NCI-H345 (cell line): ENCODE measurements at places on chromosomes 1 and 21.

GRCh38 chr1:25068316-25068715, 138.2 kb upstream of the RUNX3 start:
- no peak for DNase-seq

DNA sequence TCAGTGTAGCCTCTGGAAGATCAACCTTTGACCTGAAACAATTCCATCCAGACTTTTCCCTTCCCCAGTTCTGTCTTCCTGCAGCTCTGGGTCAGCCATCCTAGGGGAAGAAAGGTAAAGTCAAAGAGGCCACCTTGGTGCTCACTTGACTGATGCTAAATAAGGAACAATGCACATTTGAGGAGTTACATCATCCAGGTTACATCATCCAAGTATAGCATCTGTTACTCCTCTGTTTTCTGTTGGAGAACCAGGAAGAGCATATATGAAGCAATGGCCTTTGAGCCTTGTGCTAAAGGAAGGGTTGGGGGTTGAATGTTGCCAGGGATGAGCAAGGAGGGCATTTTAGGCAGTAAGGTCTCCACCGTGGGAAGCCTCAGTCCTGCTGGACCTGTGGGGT, 3.1 kb upstream of the DSCAM start:
- no peak for DNase-seq

GRCh38 chr1:61081144-61081685, 1.1 kb upstream of the NFIA start:
- DNase-seq = peak; percentile 37

DNA sequence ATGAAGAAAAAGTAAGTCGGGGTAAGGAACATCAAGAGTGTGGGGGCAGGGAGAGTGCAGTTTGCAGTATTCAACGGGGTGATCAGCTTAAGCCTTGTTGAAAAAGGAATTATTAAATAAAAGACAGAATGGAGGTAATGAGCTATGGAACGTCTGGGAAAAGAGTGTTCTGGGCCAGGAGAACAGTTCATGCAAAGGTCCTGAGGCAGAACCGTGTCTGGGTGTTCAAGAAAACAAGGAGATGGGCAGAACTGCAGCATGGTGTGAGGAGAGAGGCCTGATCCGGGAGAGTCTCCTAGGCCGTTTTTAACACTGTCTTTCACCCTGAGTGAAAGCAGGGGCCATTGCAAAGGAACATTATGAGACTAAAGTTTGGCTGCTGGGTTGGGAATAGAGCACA, 20.2 kb downstream of the OVGP1 start:
- DNase-seq = no peak

- no peak for DNase-seq
Measured at GRCh38 chr1:29222686-29223085, 8.0 kb downstream of the MECR start.

DNA sequence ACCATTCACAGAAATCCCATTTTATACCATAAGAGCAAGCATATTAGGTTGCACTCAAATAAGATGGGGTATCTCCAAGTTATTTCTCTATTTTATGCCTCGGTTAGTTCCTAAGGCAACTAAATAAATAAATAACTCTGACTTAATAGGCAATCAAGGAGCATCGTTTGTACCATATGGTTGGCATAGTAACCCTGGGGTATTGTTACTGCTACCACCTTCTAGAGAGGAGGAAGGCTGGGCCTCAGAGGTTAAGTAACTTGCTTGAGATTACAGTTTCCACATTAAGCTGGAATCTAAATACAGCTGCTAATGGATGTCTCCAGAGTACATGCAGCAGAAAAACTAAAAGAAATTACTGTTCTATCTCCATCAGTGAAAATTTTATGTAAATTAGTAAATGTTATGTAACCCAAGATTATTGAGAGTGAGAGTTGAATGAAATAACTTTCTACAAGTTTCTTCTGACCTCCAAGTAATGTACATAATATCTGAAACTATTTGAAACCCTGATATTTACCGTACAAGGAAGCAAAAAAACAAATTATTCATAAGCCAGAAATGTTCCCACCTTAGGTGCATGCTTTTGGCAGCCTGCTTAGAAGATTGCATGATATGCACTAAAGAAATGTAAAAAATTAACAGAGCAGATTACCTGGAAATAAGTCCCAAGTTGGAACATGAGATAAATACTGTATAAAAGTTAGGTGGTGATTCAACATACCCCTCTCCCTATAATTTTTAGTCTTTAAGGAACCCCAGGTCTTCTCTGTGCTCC, 127.0 kb downstream of the CRB1 start:
- no peak for DNase-seq

GRCh38 chr1:180229483-180230415, at the start of gene LHX4:
LHX4 (plus strand) TSS chr1:180230264; CDS start chr1:180230530, 266 bp downstream.
- DNase-seq = peak; percentile 53

DNA sequence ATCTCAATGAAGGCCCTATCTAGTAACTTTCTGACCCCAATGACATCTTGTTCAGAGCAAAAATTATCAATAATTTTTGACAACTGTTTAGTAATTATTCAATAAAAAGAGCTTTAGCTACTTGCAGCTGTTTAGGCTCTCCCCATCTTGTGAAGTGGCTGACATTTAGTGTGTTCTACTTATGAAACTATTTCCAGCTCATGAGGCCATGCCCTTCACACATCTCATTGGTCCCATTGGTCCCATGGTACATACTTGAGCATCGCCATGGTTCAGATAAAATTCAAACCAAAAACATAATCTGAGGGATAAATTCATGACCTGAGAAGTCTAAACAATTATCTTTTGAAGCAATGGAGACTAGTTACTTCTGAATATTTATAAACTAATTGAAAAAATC, 24.2 kb downstream of the SPRTN start:
- no peak for DNase-seq

DNA sequence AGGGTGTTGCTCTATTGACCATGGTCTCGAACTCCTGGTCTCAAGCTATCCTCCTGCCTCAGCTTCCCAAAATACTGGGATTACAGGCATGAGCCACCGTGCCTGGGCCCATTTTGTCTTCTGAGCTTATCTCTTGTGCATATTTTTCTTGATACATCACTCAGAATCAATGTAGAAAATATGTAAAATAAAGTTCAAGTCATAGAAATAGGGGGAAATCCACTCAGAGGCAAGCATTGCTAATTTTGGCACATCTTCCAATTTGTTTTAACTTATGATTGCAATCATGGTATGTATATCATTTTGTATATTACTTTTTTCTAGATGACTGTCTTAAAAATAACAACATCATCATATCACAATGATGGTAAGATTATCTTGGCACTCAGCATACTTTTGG, 21.6 kb downstream of the RIT1 start:
- no peak for DNase-seq

DNA sequence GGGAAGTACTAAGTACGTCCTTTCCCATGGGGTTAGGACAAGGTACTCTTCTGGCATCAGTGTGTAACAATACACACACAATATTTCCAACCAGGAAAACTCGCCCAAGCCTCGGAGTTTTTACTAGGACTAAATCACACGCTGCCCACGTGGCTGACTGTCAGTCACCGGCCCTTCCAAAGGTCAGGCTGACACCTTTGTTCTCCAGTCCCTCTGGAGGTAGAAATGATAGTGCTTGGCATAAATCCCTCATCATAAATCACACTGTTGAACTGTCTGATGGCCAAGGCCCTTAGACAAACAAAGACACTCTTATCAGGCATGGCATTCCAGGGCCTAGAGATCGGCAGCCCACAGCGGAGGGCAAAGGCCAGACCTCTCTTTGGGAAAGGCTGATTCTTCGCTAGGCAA, 16.9 kb upstream of the SLAMF9 start:
- no peak for DNase-seq

- no peak for DNase-seq
Measured at GRCh38 chr21:41845310-41846032, 33.7 kb downstream of the PRDM15 start.

- no peak for DNase-seq
Measured at GRCh38 chr21:41571938-41572510, 64.1 kb upstream of the TMPRSS2 start.

- DNase-seq = no peak
Measured at GRCh38 chr21:28310171-28310685, 682.4 kb downstream of the LTN1 start.

- no peak for DNase-seq
Measured at GRCh38 chr1:159266832-159267231, 35.3 kb upstream of the FCER1A start.

- DNase-seq = no peak
Measured at GRCh38 chr1:245829194-245829593, 674.4 kb downstream of the KIF26B start.

DNA sequence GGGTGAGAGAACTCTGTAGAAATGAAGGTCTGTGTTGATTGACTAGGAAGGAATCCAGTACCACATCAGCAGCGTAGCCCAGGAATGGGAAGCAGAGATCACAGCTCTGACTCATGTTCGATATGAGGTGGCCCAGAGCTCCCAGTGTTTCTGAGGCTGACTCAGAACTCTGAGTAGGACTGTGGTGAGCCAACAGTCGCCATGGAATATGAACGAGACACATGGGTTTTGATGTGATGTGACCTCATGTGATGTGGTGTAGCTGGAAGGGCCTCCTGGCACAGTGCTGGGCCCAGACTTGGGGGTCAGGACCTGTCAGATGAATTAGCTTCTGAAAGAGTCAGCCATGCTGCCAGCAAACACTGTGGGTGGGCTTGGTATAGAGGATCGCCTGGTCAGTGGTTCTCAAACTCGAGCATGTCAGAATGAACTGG, 237.0 kb downstream of the MRPL39 start:
- no peak for DNase-seq

GRCh38 chr21:37450445-37450941, 83.9 kb downstream of the DYRK1A start:
- DNase-seq = no peak

DNA sequence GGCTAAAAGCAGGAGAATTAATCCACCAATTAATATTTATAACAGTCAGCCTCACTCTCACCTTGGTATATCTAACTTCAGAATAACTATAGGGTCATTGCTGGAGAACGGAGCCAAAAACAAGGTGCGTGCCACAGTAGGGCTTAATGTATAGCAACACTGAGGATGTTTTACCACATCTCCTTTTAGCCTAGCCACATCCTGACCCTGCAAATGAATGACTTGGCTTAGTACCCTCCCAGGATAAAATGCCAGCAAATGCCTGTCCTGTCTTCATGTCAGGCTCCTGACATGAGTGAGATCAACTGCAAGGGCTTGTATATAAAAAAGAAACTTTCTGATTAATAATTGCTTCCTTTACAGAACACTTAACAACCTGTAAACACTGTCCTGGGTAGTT, 2.7 kb upstream of the CDC42BPA start:
- no peak for DNase-seq

- DNase-seq = no peak
Measured at GRCh38 chr1:156262461-156263287, 14.8 kb upstream of the PAQR6 start.

- peak; percentile 57 for DNase-seq
Measured at GRCh38 chr1:176996456-176997090, 167.9 kb downstream of the ASTN1 start.

DNA sequence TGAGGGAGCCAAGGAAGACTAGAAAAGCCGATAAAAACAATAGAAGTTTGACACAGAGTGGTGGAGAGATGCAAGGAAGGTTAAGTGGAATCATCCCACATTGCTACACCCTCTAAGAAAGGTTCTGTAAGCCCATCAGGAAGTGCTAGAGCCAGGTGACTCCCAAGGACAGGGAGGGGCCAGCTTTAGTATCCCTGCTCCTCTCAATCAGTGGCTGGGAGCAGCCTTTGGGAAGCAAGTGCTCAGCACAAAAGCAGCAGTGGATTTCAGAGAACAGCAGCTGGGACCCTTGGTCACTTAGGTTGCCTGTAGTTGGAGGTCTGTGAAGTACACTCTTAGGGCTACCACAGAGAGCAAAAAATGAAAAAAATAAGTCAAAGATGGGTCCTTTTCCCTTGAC, 42.5 kb downstream of the NME7 start:
- DNase-seq = no peak

DNA sequence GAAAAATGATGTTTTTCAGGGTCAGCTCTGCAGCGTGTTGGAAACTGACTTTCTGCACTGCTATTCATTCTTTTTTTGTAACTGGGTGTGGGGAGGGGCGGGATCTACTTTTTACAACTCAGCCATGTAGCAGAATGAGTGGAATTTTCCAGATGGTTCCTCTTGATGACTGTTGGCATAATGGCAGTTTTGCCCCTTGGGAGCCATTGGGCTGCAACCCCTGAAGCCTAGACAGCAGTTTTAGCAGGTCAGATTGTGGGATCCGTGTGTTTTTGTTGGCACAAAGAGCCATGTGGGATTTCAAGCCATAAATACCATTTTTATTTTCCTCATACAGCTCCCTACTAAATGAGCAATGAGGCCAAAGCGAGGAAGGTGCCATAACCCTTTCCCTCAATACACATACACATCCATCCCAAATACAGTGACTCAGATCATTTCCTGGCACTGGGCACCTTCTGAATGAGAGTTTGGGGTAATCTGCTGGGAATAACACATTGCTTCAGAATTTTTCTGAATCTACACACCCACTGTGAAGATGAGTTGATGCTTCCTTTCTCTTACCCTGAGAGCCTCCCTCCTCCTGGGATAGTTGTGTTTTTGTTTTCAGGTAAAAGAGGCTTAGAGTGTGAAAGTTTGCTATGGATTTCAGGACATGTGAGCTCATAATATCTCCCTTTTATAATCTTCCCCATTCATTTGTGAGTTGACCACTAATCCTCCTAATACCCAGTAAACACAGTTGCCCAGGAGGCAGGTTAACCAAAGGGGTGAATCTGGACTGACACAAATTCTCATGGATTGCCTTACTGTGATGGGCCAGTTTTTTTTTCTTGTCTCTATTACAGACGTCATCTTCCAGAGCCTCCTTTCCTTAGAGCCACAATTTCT, 13.1 kb downstream of the S100A10 start:
- no peak for DNase-seq

DNA sequence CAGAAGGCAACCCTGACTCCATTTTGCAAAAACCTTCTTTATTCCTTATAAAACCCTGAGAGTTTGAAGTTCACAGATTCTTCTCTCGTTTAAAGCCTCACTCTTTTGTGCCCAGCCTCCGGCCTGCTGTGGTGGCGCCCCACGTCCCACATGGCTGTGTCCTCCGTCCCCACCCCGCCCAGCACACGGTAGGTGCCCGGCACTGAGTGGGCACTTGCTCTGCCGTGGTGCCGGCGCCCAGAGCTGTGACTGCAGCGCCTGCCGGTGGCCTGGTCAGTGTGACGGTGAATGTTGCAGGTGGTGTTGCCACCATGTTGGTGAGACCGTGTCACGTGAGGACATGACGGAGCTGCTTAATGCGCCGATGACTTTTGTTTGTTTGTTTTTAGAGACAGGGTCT, 9.4 kb downstream of the ATAD3A start:
- no peak for DNase-seq
